H4 (cell line): ENCODE measurements at places on chromosomes 5 and 9.
A peak's percentile ranks its signal among the peaks of the same experiment; 100 is the strongest.

DNA sequence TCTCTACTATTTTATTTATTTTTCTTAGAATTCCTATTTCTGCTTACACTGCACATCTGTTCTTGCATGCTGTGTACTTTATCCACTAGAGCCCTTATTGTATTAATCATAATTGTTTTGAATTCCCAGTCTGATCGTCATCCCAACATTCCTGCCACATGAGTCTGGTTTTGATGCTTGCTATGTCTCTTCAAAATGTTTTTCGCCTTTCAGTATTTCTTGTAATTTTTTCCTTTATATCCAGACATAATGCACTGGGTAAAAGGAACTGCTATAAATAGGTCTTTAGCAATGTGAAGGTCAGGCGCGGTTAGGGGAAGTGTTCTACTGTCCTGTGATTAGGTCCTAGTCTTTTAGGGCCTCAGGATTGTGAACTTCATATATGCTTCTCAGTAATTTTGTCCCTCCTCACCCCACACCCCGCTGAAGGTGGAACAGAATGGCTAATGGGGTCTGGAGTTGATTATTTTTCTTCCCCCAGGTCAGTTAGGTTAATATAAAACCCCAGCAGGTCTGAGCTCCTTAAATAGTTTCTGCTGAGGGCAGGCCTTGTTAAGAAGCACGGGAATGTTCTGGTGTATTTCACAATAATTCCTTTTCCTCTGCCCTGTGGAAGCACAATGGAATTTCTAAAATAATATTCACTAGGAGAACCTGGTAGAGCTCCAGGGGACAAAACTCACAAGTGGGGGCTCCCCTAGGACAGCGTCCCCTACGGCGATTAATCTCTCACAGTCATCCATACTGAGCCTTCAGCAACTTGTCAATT is 146.6 kb upstream of the TUT7 start:
- DNase-seq: peak; percentile 27

DNA sequence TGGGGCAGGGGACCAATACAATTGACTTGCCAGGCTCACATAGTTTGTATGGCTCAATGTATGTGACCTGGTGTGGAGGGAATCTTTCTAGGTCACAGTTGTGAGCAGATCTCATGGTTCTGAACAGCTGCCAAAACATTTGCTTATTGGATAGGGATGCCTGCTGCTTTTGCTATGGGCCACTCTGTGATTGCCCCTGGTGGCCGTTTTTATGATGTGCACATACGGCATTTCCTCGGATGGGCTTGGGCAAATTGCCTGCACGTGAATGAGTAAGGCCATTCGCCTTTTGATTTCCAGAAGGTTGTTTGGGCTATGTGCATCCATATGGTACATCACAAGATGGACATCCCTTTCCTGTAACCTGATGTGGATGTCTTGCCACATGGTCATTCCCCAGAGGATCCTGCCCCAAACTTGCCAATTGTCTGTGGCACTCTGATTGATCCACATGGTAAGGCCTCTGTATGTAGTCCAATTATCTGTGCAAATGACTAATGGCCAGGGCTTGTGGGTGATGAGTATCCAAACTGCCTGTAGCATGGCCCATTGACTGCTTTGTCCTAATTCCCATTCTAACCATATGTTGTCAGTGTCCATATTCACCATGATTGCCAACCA is 10.7 kb upstream of the SLC22A4 start:
- DNase-seq: peak; percentile 69

GRCh38 chr9:86624630-86625029 is 270.4 kb upstream of the TUT7 start:
- DNase-seq: no peak

DNA sequence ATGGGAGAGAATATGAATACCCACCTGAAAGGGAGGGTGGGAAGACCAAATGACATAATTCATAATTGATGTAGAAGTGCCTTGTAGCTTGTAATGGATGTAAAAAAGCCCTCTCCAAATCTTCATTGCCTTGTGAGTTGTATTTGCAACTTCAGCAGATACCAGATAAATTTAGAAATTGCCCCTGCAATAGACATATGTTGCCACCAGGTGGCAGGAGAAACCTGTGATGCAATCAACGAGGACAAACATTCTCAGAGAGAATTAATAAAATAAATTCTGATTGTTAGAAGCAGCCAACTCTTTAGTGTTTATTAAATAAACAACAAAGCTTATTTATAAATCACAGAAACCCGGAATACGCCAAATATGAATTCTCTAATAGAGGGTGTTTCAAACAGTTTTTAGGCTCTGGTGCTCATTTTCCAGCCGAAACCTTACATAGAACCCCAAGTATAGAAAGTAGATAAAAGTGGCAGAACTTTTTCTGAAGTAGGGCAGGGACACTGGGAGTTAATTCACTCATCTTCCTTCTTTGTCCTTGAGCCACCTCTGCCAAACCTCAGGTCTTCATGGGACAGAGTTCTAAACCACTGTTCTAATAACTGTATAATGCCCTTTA is 147.8 kb downstream of the TMEM38B start:
- peak; percentile 9 for DNase-seq

GRCh38 chr9:131708226-131709002 is 31.5 kb downstream of the RAPGEF1 start:
- DNase-seq: no peak
